ENCODE measurements at places on chromosomes 3 and 15. TPM values are rescaled to one million over a fixed set of nuclear protein-coding genes. Genes with fewer than 3 reads are reported as not detected.

Gene SCG5
- 2.4 TPM for total RNA-seq

Gene FBXW12
- total RNA-seq = not detected

Gene STRA6
- 80.9 TPM for total RNA-seq

Gene MEX3B
- 5.2 TPM for total RNA-seq

Gene GOLGA6L9
- 2.9 TPM for total RNA-seq

Gene RASL12
- total RNA-seq = 0.10 TPM

Gene RAD51
- 22.0 TPM for total RNA-seq

Gene CCR8
- total RNA-seq = not detected

Gene DUOXA2
- total RNA-seq = not detected

Gene ZNF620
- total RNA-seq = 1.9 TPM

Data from A549 treated with CORT108297 at 1 μM for 4 hours (cell line).